ENCODE measurements at places on chromosomes 7 and 10.
A peak's percentile ranks its signal among the peaks of the same experiment; 100 is the strongest.

DNA sequence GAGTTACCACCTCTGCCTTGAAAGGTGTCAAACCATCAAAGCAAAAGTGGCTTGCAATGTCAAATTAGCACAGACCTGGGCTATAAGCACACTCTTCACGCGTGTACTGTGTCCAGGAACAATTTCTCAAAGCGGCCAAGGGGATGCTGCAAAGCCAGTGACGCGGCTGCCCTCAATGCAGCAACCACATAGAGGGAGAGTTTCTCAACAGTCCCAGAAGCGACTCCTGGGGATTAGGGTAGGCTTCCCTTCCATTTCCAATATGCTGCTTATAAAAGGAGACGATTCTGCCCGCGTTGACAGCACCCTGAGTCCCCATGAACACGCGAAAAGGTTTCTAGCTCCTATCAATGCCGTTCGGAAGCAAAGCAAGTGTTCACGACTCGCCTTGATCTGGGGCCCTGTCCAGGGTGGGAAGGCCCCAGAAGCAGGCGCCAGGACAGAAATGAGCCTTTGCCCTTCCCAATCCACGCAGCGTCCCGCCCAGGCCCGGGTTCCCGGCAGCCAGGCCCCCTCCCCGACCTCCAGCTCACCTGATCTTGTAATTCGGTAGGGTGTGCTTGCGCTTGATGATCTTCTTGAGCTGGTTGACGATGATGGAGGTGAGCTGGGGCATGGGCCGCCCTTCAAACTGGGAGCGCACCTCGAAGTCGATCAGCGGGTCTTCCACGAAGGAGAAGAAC lies 1.3 kb downstream of the PDZD8 start:
- peak; percentile 55 for DNase-seq

- DNase-seq, result no peak
Observed at GRCh38 chr7:47957156-47957555, 8.9 kb upstream of the PKD1L1 start.

- DNase-seq, result no peak
Observed at GRCh38 chr7:39161903-39162302, 184.2 kb downstream of the POU6F2 start.

DNA sequence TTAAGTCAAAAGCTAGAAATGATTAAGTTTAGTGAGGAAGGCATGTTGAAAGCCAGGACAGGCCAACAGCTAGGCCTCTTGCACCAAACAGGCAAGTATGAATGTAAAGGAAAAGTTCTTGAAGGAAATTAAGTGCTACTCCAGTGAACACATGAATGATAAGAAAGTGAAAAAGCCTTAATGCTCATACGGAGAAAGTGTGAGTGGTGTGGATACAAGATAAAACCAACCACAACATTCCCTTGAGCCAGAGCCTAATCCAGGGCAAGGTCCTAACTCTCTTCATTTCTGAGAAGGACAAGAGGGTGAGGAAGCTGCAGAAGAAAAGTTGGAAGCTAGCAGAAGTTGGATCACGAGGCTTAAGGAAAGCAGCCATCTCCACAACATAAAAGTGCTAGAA lies 53.0 kb downstream of the DNAJC1 start:
- no peak for DNase-seq

Measured in SJSA1 (cell line).